ENCODE measurements at places on chromosomes 2 and 18.

- H3K27me3 ChIP-seq: no peaks in the 10 kb centered on the region
- H3K36me3 ChIP-seq: no peaks in the 10 kb centered on the region
- no peak overlapping the region for H3K4me3 ChIP-seq
- H3K27ac ChIP-seq: no peak overlapping the region
Measured at GRCh38 chr2:199535445-199536177, 77.9 kb upstream of the SATB2 start.

- DNase-seq: no peak
- H3K27me3 ChIP-seq: no peaks in the 10 kb centered on the region
- no peak overlapping the region for H3K4me3 ChIP-seq
- no peak overlapping the region for H3K27ac ChIP-seq
- no peaks in the 10 kb centered on the region for H3K36me3 ChIP-seq
Measured at GRCh38 chr2:170345607-170346006, 167.7 kb downstream of the MYO3B start.

DNA sequence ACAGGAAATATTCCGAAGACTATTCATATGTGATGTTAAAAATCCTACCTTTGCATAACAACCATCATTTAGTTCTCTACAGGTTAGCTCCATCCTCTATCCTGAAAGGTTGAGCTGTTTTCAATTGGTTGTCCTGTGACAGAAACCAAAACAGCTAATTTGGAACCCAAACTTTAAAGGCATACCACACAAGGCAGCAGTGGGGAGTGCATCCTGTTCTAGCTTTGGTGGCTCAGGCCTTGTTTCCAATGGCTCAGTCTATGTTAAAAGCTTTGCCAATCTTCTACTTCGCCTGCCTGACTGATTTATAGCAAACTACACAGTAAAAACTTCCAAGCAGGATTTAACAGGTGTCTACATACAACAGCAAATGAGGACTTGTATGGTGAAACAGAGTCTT lies 3.2 kb downstream of the CD226 start:
- H3K27ac ChIP-seq: no peak overlapping the region
- H3K4me1 ChIP-seq: no peaks in the 10 kb centered on the region
- DNase-seq: no peak
- no peaks in the 10 kb centered on the region for H3K27me3 ChIP-seq
- no peaks in the 10 kb centered on the region for H3K36me3 ChIP-seq

DNA sequence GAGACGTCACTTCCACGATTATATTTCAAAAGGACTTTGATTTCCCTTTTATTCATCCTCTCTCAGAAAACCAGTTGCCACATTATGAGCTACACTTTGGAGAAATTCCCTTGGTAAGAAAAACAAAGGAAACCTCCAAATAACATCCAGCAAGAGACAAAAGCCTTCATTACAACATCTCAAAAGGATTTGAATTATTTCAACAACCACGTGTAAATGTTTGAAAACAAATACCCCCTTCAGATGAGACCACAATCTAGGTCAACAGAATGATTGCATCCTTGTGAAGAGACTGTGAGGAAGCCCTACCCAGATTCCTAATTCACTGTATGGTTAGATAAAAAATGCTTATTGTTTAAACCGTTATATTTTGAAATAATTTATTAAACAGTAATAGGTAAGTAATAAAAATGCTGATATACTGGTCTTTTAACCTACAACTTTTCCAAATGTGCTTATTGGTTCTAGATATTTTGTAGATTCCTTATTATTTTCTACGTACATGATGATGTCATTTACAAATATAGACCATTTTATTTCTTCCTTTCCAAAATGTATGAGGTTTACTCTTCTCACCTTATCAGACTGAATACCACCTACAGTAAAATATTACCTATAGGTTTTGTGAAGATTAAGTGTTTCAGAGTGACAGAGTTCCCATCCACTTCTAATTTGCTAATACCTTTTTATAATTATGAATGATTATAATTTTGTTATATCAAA lies 922.7 kb upstream of the CHAC2 start:
- no peaks in the 10 kb centered on the region for H3K36me3 ChIP-seq
- H3K4me3 ChIP-seq: no peak overlapping the region
- no peaks in the 10 kb centered on the region for H3K4me1 ChIP-seq
- DNase-seq: no peak

DNA sequence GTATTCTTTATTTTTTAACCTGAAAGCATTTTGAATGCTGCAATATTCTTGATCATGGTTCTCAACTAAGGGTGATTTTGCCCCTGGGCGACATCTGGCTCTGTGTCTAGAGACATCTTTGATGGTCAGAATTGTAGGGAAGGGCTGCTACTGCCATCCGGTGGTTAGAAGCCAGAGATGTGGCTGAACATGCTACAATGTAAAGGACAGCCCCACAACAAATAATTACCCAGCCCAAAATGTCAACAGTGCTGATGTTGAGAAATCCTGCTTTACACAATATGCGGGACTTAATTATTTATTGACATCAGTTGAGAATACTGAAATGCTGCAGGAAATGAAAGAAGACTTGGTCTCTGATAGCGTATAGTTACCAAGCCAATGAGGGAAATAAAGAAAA lies 37.5 kb upstream of the SERPINB2 start:
- no peaks in the 10 kb centered on the region for H3K36me3 ChIP-seq
- no peak overlapping the region for H3K27ac ChIP-seq
- no peak for DNase-seq
- no peak overlapping the region for H3K4me3 ChIP-seq

DNA sequence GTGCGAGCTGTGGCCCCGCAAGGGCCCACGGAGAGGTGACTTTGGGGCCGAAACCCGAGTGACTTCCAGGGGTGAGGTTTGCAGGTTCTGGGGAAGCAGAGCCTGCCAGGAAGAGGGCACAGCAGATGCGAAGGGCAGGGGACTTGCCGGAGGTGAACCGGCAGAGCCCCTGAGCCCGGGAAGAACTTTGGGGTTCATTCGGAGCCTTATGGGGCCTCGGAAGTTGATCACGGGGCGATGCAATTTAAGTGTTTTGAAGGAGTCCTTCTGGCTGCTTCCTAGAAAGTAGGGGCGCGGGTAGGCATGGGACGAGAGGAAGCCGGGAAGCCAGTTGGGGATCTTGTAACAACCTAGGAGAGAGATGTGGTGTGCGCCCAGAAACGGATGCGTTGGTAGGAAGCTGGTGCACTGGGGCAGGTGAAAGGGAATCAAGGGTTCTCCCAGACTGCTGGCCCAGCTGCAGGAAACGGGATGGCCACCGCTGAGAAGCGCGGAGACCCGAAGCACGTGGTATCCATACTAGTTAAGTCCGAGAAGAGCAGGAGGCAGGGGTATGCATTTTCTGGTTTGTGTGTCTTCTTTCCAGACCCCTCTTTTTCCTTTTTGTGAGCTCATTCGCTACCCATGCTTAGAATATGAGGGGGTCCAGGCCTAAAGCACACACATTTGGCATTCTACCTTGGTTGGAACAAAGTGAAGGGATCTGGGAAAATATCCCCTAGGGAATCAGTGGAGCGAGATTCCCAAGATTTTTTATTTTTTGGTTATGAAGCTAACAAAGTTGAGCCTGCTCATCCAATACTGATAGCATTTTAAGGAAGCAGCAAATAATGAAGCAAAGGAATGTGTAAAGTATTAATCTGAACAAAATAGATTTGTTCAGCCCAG lies 758 bp downstream of the SCLY start:
- no peaks in the 10 kb centered on the region for H3K27me3 ChIP-seq
- H3K4me3 ChIP-seq: peak overlapping the region; percentile 99
- peaks cover 13% of the 10 kb centered on the region for H3K4me1 ChIP-seq
- H3K36me3 ChIP-seq: peaks cover 21% of the 10 kb centered on the region

DNA sequence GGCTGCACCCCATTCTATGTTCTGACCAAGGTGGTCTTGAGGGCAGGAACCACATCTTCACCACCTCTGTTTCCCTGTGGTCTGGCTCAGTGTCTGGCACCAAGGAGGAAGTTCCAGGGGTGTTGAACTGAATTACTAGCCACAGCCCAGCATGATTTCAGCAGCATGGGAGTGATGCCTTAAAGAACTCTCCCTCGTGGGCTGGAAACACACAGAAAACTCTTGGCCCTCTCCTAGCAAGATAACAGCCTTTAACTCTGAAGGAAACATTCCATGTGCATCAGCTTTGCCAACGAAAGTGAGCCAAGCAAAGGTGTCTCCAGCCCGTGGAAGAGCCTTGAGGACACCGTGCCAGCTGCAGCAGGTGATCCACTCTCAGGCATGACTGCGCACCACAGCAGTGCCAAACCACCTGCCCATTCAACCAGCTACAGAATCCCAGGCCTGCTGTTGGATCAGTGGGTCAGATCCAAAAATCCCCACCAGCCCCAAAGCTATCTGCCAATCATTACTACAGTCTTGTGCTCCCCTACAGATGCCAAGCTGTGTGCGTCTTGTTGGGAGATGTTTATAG lies 124.8 kb downstream of the TTC32 start:
- no peaks in the 10 kb centered on the region for H3K4me1 ChIP-seq
- H3K27me3 ChIP-seq: no peaks in the 10 kb centered on the region
- no peaks in the 10 kb centered on the region for H3K36me3 ChIP-seq
- H3K4me3 ChIP-seq: no peak overlapping the region
- DNase-seq: no peak
- no peak overlapping the region for H3K27ac ChIP-seq

DNA sequence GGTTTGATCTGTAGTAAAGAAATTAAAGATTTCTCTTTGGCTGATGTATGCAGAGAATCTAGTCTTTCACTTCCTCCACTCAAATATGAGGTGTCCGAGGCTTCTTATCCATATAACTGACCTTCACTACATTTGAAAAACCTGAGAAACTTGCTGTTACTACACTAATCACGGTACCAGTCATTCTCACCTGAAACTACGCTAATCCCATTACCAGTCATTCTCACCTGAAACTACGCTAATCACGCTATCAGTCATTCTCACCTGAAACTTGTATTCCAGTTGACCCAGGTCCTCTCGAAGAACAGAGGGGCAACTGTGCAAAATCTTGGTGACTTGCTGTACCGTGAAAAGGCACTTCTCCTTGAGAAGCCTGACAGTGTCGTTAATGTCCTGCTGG lies 5.1 kb downstream of the MTERF4 start:
- peaks cover 26% of the 10 kb centered on the region for H3K4me1 ChIP-seq
- H3K4me3 ChIP-seq: no peak overlapping the region
- no peaks in the 10 kb centered on the region for H3K27me3 ChIP-seq
- no peak overlapping the region for H3K27ac ChIP-seq

DNA sequence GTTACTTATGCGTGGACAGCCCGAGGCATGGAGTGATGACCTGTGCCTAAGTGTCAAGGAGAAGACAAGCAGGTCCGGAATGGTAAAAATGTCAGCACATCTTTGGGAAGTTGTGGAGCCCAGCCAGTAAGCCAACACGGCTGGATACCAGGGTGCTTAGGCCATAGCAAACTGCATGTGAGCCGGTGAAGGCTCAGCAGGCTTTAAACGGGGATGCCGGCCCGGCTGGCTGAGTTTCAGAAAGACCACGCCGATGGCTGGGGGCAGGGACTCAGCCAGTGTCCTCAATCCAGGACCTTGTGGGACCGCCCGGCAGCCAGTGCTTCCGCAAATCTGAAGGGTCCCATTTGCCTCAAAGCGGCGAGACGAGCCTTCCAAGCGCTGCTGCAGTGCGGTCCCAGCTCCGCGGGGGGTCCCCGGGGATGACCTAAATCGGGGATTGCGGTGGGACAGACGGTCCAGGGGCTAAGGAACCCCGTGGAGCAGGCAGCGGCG lies 946 bp upstream of the AGAP1 start:
- peaks cover 28% of the 10 kb centered on the region for H3K4me1 ChIP-seq
- DNase-seq: no peak
- H3K36me3 ChIP-seq: no peaks in the 10 kb centered on the region
- no peaks in the 10 kb centered on the region for H3K27me3 ChIP-seq
- peak overlapping the region; percentile 83 for H3K4me3 ChIP-seq

- no peak overlapping the region for H3K4me3 ChIP-seq
- no peak for DNase-seq
- H3K36me3 ChIP-seq: no peaks in the 10 kb centered on the region
- no peaks in the 10 kb centered on the region for H3K4me1 ChIP-seq
- no peak overlapping the region for H3K27ac ChIP-seq
Measured at GRCh38 chr2:105134081-105134480, 96.2 kb downstream of the MRPS9 start.

- DNase-seq: no peak
- H3K4me3 ChIP-seq: no peak overlapping the region
- no peaks in the 10 kb centered on the region for H3K4me1 ChIP-seq
- H3K27ac ChIP-seq: no peak overlapping the region
- H3K36me3 ChIP-seq: no peaks in the 10 kb centered on the region
Measured at GRCh38 chr2:241067501-241068135, 34.5 kb downstream of the MTERF4 start.

DNA sequence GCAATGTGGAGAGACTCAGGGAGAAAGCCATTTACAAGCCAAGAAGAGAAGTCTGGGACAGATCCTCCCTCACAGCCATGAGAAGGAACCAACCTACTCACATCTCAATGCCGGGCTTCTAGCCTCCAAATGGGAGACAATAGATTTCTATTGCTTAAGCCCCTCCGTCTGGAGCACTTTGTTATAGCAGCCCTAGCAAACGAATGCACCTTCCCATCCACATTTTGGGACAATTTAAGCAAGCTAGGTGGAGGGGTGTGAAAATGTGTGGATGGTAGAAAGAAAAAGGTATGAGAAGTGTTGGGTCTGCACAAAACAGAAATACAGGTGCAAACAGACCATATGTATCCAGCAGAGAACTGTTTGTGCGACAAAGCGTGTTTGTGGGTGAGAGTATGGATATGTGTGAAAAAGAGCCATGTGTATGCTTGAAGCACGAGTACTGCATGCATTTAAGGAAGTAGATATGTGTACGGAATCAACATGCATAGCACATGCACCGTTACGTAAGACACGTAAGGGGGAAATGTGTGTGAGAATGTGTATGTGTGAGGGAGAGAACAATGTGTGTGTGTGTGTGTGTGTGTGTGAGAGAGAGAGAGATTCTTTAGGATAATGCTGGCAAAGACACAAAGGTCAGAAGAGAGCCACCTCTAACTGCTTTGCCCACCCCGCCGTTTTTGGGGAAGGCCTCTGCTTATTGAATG lies 13.1 kb upstream of the E2F6 start:
- no peaks in the 10 kb centered on the region for H3K27me3 ChIP-seq
- no peak for DNase-seq
- H3K4me1 ChIP-seq: peaks cover 3% of the 10 kb centered on the region

DNA sequence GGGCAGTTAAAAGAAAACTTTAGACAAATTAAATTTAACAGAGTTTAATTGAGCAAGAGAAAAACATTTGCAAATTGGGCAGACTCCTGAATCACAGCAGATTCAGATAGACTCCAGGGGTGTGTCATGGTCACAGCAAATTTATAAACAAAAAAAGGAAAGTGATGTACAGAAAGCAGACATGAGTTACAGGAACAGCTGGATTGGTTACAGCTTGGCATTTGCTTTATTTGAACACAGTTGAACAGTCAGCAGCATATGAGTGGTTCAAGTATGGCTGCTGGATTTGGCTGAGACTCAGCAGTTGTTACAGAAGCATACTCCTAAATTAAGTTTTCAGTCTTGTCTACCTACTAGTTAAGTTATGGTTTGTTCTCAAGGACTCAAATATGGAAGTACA lies 82.3 kb upstream of the NYAP2 start:
- no peak overlapping the region for H3K27ac ChIP-seq
- DNase-seq: no peak
- no peak overlapping the region for H3K4me3 ChIP-seq
- H3K36me3 ChIP-seq: no peaks in the 10 kb centered on the region

Data from psoas muscle (tissue), 8 donors.